ENCODE measurements at places on chromosomes 7 and 10. TPM values are rescaled to one million over a fixed set of nuclear protein-coding genes. Genes with fewer than 3 reads are reported as not detected.

GRCh38 chr7:108310351-108310750, 145.9 kb downstream of the NRCAM start:
- DNase-seq, result no peak

GRCh38 chr10:51224671-51225161, 150.4 kb downstream of the PRKG1 start:
- DNase-seq, result no peak

GRCh38 chr7:47833211-47833610, 115.1 kb downstream of the PKD1L1 start:
- DNase-seq, result no peak

DNA sequence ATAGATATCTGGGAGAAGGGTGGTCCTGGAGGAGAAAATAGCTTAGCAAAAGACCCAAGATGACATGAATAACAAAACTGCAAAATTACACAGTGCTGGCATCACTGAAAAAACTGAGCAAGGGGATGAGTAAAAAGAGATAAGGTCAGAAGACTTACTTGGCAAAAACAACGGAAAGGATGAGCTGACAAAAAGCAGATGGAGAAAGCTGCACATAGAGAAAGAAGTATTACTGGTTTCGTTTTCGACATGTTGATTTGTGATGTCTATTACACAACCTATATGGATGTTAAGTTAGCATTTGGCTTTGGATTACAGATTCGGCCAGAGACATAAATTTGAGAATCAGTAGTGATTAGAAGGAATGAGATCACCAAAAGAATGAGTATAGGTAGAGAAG, 132.1 kb downstream of the MACC1 start:
- DNase-seq, result no peak

GRCh38 chr7:134457210-134457609, 1.7 kb downstream of the AKR1B1 start:
- DNase-seq, result peak; percentile 21

DNA sequence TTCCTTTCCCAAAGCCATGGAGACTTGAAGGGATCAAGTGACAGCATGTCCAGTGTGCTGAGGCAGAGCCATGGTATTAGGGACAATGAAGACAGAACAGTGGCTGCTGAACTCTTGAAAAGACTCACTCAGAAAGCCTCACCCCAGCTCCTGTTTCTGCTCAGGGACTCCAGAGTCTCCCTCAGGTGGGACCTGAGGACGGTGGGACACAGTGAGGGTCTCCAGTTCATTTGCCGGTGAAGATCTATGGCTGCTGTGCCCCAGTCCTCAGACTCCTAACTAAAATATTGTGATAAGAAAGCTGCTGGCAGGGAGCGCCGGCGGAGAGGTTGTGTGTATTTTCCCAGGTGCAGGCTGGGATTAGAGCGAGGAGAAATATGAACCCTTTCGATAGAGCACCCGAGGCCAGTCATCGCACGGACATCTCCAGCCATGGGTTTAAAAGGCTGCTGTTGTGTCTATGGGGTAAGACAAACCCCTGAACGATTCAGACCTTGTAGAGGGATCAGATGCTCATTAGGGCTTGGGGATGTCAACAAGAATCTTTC, 57.2 kb downstream of the C7orf25 start:
- DNase-seq, result no peak

DNA sequence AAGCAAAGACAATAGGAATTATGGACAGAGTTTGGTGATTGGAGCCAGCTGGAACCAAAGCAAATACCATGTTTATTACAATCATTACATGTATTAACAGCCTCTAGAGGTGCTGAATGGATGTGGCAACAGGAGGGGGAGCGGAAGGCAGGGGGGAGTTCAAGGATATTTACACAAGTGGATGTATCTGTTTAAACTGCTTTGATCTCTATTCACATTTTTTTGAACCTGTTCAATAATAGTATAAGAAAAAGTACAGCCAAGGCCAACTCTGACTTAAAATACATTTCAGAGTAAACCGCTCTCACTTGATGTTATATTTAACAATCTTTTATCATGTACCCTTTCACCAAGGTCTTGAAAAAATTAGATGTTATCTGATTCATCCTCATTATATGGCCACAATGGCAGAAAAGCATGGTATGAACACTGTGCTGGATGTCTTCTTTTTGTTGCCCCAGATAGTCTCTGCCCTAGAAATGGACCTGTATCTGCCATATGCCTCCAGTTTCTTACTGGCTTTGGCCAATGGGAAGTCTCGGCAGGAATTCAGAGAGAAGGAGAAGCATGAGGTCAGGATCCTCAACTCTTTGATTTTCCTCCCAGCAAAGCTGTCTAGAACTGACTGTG, 88.2 kb upstream of the FAM133B start:
- no peak for DNase-seq

DNA sequence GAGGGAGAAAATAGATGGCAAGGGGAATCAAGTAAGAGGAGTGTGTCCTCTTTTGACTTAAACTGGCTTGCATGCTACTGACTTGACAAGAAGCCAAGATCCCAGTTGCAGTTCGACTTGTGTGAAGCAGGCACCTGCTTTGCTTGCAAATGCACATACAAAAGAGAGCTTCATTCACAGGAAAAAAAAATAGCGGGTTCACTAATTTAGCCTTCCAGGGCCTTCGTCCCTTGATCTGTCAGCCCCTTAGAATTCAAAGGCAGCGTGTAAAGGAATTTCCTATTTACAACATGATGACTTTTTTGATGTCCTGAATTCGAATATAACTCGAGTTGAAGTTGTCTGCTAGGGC, 192.1 kb downstream of the CELF2 start:
- DNase-seq, result peak; percentile 72

GRCh38 chr7:139594911-139595476, 71.5 kb downstream of the CLEC2L start:
- DNase-seq, result no peak

DNA sequence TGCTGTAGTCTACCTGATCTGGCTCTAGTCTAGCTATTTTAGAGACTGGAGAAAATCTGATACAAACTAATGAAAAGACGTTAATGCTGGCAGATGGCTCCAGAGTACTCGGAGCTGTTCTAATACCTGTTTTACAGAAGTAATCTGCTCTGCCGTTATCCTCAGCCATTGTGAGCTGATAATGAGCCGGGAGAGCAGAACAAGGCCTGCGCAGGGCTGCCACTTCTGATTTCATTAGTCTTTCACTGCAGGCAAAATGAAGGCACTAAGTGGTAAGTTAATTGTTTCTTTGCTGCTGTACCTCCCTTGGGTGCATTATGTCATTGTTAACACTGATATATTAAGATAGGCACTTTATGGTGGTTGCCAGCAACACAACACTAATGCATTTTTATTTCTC, 456.4 kb upstream of the PFKP start:
- DNase-seq, result no peak

- no peak for DNase-seq
Observed at GRCh38 chr10:18195060-18195799, 55.0 kb downstream of the CACNB2 start.

DNA sequence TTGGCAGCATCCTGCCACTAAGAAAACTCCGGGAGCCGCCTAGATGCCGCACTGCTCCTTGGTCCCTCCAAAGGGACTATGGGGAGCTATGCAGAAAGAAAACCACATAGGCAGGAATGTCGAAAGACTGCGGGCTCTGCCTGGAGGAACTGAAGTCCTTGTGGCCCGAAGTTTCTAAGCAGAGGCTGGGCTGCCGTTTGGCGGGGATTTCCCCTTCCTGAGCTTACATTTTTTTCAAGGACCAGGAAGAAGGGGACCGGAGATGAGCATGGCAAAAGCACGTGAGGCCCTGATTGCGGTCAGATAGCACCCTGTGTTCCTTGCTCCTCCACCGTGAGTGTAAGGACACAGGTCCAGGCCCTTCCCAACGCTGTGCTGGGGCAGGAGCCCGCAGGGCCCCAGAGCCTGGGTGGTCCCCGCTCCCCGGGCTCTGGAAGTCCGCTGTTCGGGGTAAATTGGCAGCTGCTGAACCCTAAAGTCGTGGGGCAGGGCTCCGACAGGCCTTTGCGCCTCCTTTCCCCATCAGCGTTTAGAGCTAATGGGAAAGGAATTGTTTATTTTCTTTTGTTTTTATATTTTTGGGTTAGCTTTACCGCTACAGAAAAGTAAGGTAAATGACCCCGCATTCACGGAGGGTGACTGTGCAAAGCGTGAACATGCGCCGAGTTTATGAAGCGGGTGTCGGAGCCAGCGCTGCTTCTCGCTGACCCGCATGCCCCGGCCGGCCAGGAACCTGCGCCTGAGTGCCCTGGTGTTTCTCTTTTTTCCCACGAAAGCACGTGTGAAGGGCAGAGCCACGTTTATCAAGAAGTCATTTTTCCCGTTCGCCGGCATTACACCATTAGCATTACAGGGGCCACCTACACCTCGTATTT, 356.5 kb upstream of the ZNF32 start:
- DNase-seq, result no peak

DNA sequence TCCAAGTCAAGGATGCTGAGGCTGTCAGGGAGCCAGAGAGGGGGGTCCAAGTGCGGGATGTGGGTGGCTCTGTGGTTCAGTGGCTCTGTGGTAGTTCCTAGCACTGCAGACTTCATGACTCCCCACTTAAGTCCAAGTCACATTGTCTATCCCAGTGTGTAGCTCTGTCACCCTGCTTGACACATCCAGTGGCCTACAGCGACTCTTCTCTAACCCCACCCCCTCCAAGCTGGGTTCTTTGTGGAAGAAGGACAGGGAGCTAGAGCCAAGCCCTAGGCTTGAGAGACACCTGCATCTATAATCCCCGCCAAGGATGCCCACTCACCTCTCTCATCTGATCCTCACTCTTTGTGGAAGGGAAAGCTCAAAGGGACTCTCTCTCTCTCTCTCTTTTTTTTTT, 57.6 kb downstream of the ADCYAP1R1 start:
- DNase-seq, result no peak

DNA sequence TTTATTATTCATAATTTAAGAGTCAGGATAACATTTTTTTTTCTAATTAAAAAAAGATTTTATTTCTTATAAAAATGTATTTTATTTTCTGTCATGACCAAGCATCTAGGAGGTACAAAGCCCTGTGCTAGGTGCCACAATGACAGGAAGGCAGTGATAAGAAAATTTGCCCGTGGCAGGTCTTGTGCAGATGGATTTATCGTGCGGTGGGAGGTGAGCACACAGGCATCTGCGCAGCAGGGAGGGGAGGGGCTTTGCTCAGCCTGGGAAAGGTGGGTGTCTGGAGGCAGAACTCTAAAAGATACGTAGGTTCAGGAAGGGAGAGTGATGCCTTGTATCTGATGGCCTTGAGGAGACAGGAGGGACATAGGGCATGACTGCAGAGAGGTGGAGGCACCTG, 115.6 kb downstream of the ABCA13 start:
- no peak for DNase-seq

DNA sequence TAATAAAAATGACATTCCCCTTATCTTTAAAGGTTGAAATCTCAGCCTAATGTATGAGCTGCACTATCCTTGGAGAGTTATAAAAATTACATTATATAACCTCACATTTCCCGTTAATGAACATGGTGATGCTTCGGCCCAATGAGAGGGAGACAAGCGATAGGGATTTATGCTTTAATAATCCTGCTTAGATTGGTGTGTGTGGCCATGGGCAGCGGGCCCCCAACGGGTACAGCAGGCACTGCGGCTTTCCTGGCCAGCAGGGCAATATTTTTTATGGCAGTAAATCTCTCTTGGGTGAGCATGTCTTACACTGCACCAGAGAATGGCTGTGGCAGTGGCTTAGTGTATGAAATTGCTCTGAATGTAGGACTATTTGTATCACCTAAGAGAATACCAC, 246.3 kb downstream of the GFRA1 start:
- no peak for DNase-seq

GRCh38 chr7:47625861-47626715, 44.2 kb upstream of the TNS3 start:
- peak; percentile 78 for DNase-seq

- DNase-seq, result no peak
Observed at GRCh38 chr7:74507538-74508319, 54.0 kb downstream of the GTF2IRD1 start.

Gene FOXI2
- total RNA-seq, result not detected

Gene SLC25A28
- total RNA-seq, result 22.1 TPM

Gene GNG11
- 5.1 TPM for total RNA-seq

Gene FZD8
- total RNA-seq, result 5.9 TPM

Gene FAM13C
- total RNA-seq, result 66.1 TPM

Gene SHH
- 3.4 TPM for total RNA-seq

Gene COL13A1
- 8.3 TPM for total RNA-seq

Gene SAMD9
- 1.5 TPM for total RNA-seq

Gene GRID1
- 15.8 TPM for total RNA-seq

Gene ZNF485
- total RNA-seq, result 5.9 TPM

Gene UNC5B
- total RNA-seq, result 10.7 TPM
